Stimulated activated CD4-positive, alpha-beta T cell treated with anti-CD3 and anti-CD28 coated beads, TNF-alpha, amount 100 ng/mL, for 1 hour (primary cell): ENCODE measurements at places on chromosomes 13 and 19.

- no peak for DNase-seq
Observed at GRCh38 chr19:1051791-1052190, 11.9 kb downstream of the ABCA7 start.

GRCh38 chr13:69315039-69315438 is 792.6 kb upstream of the ATXN8OS start:
- no peak for DNase-seq

DNA sequence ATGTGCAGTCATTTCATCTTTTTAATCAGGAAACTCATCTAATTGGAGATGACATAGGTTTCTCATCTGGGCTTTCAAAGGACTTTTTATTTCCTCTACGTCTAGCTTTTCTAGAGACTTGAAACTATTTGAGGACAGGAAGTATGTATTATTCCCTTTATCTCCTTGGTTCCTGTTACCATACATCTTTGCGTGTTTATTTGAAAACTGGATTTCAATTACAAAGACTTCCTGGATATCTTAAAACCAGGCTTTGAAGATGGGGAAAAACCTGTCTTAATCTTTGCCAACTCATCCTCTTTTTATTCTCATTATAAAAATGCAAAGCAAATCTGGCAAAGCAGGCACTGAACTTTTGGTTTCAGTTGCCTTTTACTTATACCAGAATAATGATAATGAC is 130.5 kb downstream of the LMO7 start:
- no peak for DNase-seq

DNA sequence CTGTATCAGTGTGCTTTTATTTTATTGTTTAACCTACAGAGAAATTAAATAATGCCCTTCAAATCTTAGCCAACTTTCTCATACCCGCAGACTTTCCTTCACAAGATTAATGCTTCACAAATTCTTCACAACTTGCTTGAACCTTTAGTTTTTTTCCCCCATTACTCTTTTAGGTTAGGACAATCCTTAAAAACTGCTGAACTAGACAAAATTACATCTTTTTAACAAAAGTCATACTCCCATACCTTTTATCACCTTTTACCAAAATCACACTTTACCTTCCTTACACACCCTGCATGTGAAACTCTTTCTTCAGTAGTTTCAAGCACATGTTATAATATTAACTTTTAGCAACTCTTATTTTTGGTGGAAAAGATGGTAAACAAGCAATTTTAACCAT is 58.5 kb downstream of the SCGB2B2 start:
- DNase-seq = no peak

DNA sequence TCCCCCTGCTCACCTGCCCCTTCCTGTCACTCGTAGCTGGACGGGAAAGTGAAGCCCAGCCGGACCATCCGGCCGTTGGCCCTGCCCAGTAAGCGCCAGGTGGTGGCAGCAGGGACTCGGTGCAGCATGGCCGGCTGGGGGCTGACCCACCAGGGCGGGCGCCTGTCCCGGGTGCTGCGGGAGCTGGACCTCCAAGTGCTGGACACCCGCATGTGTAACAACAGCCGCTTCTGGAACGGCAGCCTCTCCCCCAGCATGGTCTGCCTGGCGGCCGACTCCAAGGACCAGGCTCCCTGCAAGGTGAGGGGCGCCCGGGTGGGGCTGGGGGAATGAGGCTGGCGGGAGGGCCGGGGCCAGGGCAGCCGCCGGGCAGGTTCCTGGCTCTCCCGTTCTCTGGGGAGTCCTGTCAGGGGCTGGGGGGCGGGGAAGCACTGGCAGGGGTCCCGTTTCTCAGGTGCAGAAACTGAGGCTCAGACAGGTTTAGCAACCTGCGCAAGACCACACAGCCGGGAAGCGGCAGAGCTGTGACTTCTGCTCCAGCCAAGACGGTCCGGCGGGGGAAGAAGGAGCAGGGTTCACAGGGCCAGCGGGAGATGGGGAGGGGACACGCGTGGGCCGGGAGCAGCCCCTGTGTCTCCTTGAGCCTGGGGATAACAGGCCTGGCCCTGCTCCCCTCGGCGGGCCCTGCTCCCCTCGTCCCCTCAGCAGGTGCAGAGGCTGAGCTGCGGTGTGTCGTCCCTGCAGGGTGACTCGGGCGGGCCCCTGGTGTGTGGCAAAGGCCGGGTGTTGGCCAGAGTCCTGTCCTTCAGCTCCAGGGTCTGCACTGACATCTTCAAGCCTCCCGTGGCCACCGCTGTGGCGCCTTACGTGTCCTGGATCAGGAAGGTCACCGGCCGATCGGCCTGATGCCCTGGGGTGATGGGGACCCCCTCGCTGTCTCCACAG is 5.3 kb downstream of the GZMM start:
- DNase-seq = no peak

- no peak for DNase-seq
Observed at GRCh38 chr13:110014719-110015118, 228.3 kb upstream of the IRS2 start.

- no peak for DNase-seq
Observed at GRCh38 chr13:45889590-45890243, 38.2 kb upstream of the SIAH3 start.

DNA sequence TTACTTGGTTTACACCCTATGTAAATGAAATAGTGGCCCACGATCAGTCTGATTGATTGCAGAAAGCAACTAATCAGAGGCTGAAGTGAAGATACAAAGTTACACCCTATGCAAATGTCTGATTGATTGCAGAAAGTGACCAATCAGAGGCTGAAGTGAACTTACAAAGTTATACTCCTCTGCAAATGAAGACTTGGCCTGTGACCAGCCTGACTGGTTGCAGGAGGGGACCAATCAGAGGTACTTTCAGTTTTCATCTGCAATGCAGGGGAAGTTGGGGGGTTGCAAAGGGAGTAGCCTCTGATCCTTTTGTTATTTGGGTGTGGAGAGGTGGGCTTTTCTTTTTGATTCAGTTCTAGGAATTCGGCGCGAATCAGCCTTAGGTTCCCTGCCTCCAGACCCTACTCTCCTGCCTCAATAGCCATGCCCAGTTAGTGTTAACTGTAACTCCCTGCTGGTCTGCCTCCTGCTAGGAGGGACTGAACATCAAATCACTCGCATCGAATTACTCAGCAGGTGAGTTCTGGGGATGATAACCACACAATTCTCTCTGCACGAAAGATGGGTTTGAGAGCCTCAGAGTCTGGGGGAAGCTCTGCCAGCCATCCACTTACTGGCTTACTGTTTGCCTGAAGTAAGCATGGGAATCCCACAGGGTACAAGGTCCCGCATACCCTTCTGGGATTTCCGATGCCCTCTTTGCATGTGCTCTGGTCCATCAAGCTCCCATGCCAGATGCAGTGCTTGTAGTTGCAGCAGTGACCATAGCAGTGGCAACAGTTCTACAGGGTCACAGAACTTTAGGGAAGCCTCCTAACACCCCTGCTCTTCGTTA is 7.5 kb downstream of the ARL11 start:
- no peak for DNase-seq

DNA sequence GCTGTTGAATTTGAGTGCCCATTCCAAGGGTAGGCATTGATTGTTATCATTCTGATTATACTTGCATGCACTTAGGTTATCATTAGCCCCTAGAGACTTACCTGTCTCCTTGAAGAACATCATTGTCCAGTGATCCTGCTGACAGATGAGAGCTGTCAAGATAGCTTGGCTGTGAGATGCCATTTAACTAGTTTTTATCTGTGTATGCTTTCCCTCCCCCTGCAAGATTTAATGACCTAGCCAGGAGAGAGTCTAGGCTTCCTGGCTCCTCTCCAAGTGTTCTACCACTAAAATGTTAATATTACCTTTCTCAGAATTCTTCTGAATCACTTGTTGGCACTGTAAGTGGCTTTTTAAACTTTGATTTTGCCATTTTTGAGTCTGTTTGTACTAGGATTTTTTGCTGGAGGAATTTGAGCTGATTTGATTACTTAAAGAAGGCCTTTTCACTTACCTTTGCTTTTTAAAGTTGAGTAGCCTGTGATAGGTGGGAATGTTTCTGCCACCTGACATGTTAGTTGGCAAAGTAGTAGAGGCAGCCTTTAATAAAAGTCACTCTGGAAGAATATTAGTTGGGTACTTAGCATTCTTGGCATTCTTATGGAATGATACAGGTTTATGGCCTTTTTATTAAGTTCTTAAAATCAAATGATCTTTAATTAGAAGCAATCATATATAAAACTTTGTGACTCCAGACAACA is 41.1 kb downstream of the ARHGAP35 start:
- no peak for DNase-seq

DNA sequence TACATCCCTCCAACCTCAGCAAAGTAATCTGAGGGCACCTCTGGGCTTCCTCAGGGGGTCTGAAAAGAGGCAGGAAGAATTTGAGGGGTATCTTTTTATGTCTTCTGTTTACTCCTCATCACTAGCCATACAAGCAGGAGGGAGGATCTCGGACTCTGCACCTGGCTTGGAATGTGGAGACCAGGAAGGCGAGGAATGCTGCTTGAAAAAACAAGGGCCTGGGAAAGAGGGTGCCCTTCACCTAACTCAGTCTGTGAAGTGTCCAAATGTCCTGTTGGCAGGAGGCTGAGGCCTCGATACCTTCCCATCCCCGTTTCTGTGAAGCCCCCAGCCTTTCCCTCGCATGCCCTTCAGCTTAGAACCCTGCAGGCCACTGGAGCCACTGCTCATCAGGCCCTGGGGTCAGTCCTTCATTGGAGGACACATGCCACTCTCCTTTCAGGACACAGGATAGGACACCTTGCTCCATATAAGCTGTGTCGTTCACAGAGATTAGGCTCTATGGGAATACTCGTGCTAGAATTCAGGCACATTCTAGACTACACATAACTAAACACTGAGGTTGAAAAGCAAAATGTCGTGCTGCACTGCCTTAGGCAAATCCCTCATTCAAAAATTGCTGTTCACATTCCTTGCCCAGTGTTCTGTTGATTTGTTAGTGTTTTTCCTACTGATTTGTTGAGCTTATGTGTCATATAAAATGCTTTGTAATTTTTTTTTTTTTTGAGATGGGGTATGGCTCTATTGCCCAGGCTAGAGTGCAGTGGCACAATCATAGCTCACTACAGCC is 49.7 kb downstream of the ESD start:
- no peak for DNase-seq

GRCh38 chr13:26075498-26075897 is 23.7 kb upstream of the SHISA2 start:
- DNase-seq = no peak

DNA sequence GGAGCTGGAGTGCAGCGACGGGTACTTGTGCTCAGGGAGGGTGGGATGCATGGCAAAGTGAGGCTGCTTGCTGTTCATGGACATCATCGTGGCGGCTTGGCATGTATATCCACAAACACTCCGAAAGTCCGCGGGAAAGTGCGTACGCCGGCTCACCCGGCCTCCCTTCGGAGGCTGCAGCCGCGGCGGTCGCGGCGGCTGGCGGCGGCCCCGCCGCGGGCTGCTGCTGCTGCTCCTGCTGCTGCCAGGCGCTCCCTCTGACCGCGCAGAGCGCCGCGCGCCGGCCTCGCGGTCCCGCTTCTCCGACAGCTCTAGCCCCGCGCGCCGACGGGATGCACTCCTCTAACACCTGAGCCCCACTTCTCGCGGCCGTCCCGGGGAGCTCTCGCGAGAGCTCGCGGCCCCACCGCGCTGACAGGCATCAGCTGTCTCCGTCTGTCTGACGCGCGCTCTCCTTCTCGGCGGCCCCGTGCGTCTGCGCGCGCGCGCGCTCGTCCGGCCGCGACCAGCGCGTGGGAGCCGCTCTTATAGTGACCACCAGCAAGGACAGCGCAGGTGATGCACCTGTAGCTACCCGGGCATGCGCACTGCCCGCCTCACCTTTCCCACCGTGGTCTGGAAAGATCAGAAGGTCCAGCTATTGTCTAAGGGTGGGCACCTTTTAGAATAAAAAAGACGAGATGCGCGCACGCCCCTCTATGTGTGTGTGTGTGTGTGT is at the start of gene POU4F1:
POU4F1 (minus strand) TSS at position 313 of the 718 bp plus-strand sequence; CDS start at position 87, 226 bp downstream.
- no peak for DNase-seq

- no peak for DNase-seq
Observed at GRCh38 chr13:91133941-91134802, 213.3 kb upstream of the MIR17HG start.

- DNase-seq = no peak
Observed at GRCh38 chr19:6287269-6287885, 7.6 kb upstream of the MLLT1 start.

- no peak for DNase-seq
Observed at GRCh38 chr13:36445278-36445677, 13.0 kb downstream of the CCNA1 start.

DNA sequence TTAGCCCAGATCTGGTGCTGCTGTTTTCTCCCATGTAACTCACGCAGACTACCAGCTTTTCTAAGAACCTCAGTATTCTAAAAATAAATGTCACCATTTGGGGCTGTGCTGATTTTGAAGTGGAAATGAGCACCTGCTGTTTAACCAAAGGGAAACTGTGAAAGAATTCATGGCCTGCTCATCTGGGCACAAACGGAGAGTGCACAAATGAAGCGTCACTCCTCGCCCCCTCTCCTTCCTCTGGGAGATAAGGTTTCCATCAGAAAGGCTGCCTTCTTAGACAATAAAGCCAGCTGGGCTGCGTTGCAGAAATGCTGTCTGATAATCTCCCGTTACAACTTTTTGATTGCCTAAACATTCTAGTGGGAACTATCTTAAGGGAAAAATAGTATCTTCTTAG is 73.7 kb upstream of the SLC15A1 start:
- DNase-seq = no peak

- DNase-seq = no peak
Observed at GRCh38 chr13:23473221-23473620, 39.7 kb upstream of the SACS start.

GRCh38 chr13:71864094-71864985 is 2.7 kb downstream of the DACH1 start:
- no peak for DNase-seq

- no peak for DNase-seq
Observed at GRCh38 chr19:42553292-42554045, 25.2 kb upstream of the CEACAM1 start.

DNA sequence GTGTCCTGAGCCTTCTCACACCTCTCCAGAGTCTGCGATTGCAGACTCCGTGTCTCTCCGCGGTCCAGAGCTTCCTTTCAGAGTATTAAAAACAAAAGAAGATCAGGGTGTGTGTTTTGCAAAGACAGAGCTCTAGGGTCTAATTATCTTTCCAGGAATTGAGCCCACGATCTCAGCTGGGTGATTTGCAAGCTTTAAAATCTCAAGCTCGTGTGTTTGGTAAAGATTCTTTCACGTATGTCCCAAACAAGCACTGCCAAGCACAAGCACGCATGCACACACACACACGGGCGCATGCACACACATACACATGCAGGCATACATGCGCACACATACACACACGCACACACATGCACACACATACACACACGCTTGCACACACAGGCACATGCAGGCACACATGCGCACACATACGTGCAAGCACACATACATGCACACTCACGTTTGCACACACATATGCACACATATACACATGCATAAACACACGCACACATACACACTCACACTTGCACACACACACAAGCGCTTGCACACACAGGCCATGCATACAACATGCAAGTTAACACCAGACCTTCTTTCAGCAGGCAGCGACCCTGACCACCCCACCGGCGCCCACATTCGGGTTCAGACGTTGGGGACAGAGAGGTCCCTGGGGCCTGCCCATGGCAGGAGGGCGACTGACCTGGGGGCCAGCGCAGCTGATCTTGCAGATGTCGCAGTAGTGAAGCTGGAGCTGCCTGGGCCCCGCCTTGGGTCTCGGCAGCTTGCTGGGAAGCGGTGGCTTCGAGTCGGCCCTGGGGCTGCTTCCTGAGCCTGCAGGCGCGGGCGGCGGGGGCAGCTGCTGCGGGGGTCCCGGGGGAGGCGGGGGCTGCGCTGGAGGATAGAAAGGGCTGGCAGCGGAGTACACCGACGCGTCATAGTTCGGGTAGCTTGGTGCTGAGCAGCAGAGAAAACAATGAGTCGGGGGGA is 37.9 kb downstream of the ZFR2 start:
- DNase-seq = no peak
